ENCODE measurements at places on chromosomes 12 and 14.
A peak's percentile ranks its signal among the peaks of the same experiment; 100 is the strongest.

DNA sequence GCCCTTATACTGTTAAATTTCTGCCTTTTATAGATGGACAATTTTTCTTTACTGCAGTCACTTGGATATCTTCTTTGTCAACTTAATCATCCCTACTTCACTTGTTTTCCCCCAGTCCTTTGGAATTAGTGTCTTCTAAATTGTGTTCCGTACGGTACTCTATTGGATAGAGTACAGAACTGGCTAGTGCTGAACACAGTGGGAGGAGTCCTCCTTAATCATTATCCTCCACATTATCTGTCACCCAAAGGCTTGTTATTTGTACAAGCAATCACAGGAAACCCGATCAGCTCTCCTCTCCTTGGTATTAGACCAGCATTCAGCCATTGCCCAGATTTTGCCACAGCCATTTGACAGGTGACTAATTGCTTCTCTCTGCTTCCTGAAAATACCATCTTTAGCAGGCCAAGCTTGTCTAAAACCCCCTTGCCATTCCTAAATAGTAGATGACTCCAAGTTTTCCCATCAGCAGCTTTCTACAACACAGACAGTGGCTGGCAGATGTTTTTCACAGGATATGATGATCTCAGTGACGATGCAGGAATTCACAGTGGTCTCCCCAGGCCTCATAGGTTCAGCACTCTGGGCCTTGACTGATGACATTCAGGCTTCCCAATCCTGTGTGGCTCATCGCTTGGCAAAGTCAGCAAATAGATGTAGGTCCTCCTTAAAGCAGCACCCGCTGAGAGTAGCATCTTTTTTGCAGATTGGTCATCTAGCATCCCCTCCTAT is 216.0 kb upstream of the RGS6 start:
- no peak for DNase-seq

GRCh38 chr12:6185961-6186827 is 14.0 kb upstream of the CD9 start:
- DNase-seq, result no peak

DNA sequence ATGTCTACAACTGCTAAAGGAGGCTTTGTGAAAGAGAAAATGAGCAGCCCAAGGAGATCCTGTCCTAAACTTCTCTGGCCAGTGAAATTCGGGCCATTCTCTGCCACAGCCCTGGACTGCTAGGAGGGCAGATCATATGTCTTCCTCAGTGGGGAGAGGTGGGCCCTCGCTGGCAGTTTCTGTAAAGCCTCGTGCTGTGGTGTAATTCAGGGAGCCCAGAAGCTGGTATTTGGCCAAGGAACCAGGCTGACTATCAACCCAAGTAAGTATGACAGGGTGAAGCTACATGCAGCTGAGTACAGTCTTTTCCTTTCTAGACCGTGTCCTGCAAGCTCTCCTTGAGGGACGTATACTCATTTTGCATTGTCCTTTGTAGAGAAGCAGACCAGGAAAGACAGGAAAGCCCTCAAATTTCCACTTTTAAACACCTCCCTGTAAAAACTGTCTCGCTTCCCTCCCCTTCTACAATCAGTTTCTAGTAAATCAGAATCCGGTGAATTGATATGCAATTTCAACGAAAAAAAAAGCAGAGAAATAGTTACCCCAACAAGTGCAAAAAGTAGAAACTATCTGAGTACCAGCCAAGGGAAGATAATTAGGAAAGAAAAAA is 106.8 kb downstream of the DAD1 start:
- DNase-seq, result no peak

DNA sequence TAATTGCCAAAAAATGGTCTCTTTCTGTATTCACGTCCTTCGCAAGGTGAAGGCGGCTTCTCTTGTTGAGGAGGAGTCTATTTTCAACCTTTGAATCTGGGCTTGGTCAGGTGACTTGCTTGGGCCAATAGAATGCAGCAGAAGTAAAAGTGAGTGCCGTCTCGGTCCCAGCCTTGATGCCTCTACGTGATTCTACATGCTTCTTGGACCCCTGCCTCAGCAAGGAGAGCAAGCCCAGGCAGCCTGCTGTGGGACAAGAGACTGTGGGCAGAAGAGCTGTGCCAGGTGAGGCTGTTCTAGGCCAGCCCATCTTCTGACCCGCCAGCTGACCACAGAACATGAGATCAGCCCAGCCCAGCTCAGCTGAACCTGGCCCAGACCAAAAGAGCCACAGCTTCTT is 39.1 kb upstream of the CCDC63 start:
- no peak for DNase-seq

DNA sequence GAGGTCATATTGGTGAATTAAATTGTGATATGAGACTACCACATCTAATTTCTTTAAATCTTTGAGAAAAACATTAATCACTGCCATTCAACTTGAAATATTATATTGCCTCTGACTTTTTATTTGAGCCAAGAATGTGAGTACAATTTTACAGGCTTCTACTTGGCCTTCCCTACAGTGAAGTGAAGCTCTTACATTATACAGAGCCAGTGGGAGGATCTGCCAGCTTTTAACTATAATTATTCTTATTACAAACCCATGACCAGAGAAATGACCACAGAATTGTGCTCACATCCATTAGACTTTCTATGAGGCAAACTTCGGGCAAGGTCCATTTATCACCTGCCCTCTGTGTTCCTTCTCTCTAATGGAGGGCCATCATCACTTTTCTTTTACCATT is 114.2 kb downstream of the RERGL start:
- no peak for DNase-seq

- no peak for DNase-seq
Measured at GRCh38 chr12:106027911-106028310, 110.8 kb downstream of the NUAK1 start.

- DNase-seq, result no peak
Measured at GRCh38 chr14:96148631-96149030, 56.0 kb upstream of the BDKRB2 start.

DNA sequence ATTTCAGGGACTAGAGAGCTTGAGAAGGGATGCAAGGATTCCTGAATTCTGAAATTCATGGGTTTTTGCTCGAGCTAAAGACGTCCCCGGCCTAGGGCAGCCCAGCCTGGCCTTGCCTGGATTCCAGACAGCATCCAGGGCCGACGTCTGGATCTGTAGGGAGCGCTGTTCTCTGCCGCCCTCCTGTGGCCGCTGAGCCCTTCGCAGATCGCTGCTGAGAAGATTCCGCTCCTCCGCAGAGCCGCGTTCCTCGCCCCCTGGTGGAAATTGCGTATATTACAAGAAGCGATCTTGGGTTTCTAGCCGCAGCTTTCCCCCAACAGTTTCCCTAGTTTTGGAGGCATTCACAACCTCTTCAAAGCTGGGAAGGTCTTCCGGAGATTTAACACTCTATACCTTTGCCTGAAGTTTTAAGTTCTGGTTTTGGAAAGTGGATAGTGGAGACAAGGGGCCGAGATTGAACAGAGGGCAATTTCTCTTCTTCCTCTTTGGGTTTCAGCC is 5.1 kb downstream of the CISTR start:
- DNase-seq, result peak; percentile 90

All from activated naive CD8-positive, alpha-beta T cell treated with anti-CD3 and anti-CD28 coated beads, Interleukin-2, amount 50 U/mL, for 24 hours (primary cell).